Fibroblast of the aortic adventitia (primary cell): ENCODE measurements at places on chromosomes 11 and 22. TPM values are rescaled to one million over a fixed set of nuclear protein-coding genes. Genes with fewer than 3 reads are reported as not detected.

VPS26B gene
- total RNA-seq, result 41.7 and 43.3 TPM in 2 replicates

DDTL gene
- total RNA-seq, result 0.81 and 1.8 TPM in 2 replicates

MRGPRX2 gene
- not detected in 2 replicates for total RNA-seq

FXYD6 gene
- 0.98 and 1.3 TPM in 2 replicates for total RNA-seq

PRAME gene
- total RNA-seq, result 0.54 TPM in 1 of 2 replicates, not detected in the other

DYNC2H1 gene
- 74.0 and 99.0 TPM in 2 replicates for total RNA-seq

DDIAS gene
- 0.16 and 14.3 TPM in 2 replicates for total RNA-seq

POU2AF3 gene
- total RNA-seq, result 0.45 and 1.3 TPM in 2 replicates

BTG4 gene
- total RNA-seq, result 0.36 TPM in 1 of 2 replicates, not detected in the other

CRYBB3 gene
- total RNA-seq, result not detected in 2 replicates
